ENCODE measurements at places on chromosomes 5 and 9. TPM values are rescaled to one million over a fixed set of nuclear protein-coding genes. Genes with fewer than 3 reads are reported as not detected.

MOCS2 gene
- 41.4 TPM for total RNA-seq

ZNF879 gene
- 1.4 TPM for total RNA-seq

ENG gene
- 2.6 TPM for total RNA-seq

SPOCK1 gene
- not detected for total RNA-seq

TRAF1 gene
- 0.49 TPM for total RNA-seq

NIM1K gene
- 0.41 TPM for total RNA-seq
